ENCODE measurements at places on chromosomes 6 and 20.

- DNase-seq, result no peak
These were observed 87.0 kb downstream of the OR2B2 start for GRCh38 chr6:27825025-27825793.

DNA sequence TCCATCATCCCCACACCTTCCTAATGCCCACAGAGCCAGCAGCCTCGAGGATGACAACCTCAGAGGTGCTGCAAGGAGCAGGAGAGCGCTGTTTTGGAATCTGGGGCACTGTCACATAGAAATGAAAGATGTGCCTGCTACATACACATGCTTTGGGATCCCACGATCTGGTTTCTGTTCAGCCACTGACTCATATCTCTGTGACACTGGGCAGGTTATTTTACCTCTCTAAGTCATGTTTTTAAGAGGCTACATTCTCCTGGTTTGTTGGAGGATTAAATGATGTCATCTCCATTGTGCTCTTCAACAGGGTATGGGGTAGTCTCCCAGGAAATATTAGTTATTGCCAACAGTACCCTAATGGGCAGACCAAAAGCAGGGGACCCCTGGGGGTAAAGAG lies 32.6 kb upstream of the TAB2 start:
- DNase-seq, result no peak

DNA sequence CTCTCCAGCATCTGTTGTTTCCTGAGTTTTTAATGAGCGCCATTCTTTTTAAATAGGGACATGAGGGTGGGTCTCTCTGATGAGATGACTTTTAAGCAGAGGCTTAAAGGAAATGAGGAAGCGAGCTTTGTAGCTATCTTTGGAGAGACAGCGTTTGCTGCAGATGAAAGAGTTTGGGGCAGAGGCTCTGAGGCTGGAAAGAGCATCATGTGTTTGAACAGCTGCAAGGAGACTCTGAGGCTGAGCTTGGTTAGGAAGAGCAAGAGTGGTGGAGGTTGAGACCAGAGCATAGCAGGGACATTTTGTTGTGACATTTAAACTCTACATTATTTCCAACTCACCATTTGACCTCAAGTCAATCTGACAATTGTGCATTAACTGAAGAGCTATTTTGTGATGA lies 38.3 kb upstream of the TMX4 start:
- no peak for DNase-seq

- DNase-seq, result no peak
These were observed 61.5 kb downstream of the IBTK start for GRCh38 chr6:82185948-82186535.

- DNase-seq, result no peak
These were observed 7.3 kb downstream of the PEDS1 start for GRCh38 chr20:50146214-50146613.

GRCh38 chr20:37886851-37887297 lies 16.1 kb upstream of the VSTM2L start:
- no peak for DNase-seq

Measured in T-helper 17 cell (primary cell).